ENCODE measurements at places on chromosomes 2 and 18.

DNA sequence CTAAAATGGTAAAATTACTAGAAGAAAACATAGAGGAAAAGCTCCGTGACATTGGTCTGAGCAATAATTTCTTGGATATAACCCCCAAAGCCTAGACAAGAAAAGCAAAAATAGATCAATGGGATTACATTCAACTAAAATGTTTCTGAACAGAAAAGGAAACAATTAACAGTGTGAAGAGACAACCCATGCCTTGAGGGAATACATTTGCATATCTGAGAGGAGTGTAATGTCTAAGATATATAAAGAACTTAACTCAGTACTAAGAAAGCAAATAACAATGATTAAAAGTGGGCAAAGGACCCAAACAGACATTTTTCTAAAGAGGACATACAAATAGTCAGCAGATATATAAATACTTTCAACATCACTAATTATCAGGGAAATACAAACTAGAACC lies 206.2 kb downstream of the VAPA start:
- DNase-seq = no peak

DNA sequence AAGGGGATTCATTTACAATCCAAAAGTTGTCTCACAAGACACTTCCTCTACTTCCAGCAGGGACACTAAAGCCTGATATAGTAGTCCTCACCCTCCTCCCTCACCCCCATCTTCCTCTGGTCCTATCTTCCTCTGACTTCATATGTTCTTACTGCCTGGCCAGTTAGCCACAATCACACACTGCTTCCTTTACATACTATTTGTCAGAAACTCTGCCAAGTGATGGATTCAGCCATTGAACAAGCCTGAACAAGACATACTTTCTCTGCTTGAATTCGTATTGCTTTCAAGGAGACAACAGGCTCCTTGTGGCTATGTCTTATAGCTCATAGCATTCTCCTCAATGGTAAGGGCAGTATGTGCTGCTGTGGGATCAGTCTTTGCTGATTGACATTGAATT lies 672.2 kb downstream of the BCL11A start:
- no peak for DNase-seq

GRCh38 chr2:120221616-120222015 lies 1.6 kb downstream of the TMEM185B start:
- peak; percentile 15 for DNase-seq

DNA sequence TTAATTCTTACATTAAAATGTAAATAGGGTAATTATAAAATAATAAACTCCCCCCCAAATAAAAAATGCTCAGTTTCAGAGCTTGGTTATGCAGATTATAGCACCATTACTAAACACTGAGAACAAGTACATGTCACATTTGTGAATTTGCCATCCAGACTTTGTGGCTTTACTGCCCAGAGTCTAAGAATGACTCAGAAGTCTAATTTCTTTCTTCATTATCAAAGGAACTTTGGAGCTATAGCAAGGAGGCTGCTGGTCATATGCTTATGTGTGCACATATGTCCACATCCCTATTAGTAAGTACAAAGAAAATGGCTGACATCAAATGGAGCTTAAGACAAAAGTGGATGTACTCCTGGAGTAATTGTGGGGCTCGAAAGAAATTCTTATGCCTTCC lies 248.5 kb upstream of the SESTD1 start:
- DNase-seq = no peak

DNA sequence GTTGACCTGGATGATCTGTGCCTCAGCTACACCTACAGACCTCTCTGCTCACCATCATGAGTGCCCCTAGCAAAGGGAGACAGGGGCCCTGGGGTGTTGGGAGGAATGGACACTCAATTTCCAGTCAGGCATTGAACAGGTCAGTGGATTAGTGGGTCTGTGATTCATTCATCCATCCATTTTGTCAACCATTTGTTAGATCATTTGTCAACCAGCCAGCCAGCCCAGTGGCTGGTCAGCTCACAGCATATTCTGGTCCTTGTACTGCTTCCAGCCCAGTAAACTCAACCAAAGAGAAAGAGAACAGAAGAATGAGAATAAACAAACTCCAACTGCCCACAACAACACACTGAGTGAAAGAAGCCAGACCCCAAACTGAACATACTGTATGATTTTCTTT lies 4.6 kb upstream of the KLF11 start:
- DNase-seq = no peak

DNA sequence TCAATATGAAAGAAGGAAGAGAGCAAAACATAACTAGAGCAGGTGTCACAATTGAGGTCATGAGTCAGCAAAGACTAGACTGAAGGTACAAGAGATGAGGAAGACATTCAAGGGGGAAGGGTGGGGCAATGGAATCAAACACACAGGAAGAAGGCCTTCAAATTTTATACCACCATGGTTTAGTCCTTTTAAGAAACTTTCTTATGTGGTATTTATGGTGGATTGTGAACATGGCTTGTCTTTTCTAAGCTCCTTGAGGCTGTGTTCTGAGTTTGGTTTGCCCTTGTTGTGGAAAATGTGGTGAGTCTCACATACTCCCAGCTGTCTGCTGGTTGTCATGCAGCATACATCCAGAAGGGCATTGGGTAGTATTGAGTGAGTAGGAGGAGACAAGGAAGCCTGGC lies 62.1 kb downstream of the NABP1 start:
- no peak for DNase-seq

Data from Caco-2 (cell line).